Left lung (tissue), 14 donors: ENCODE measurements at places on chromosomes 4 and X. TPM values are rescaled to one million over a fixed set of nuclear protein-coding genes. Genes with fewer than 3 reads are reported as not detected.
A peak's percentile ranks its signal among the peaks of the same experiment; 100 is the strongest.

DNA sequence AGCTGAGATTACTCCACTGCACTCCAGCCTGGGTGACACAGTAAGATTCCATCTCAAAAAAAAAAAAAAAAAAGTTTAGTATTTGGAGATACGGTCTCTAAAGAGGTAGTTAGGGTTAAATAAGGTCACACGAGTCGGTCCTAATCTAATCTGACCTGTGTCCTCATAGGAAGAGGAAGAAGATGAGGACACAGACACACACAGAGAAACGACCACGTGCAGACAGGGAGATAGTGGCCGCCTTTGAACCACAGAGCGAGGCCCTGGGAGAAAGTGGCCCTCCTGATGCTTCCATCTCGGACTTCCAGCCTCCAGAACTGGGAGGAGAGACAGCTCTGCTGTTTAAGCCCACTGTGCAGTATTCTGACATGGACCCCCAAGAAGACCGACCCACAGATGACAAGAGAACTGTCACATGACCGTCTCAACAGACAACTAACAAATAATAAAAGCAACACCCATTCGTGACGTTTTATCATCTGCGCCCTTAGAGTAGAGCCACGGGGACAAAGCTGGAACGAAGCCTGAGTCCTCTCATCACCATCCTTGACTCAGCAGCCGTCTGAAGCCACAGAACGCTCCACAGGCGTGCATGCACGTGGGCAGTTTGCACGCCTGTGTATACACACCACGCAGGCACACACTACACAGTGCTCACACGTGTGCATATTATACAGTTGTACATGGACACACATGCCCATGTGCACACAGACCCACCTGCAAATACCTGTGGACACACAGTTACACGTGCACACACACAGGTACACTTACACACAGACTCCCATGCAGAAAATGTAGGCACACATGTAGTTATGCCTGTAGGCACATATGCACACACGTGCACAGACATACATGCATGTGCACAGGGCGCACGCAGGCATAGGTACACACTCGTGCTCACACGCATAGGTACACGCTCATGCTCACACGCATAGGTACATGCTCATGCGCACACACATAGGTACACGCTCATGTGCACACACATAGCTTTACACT is 51.7 kb downstream of the FAM53A start:
- no peak for DNase-seq

DNA sequence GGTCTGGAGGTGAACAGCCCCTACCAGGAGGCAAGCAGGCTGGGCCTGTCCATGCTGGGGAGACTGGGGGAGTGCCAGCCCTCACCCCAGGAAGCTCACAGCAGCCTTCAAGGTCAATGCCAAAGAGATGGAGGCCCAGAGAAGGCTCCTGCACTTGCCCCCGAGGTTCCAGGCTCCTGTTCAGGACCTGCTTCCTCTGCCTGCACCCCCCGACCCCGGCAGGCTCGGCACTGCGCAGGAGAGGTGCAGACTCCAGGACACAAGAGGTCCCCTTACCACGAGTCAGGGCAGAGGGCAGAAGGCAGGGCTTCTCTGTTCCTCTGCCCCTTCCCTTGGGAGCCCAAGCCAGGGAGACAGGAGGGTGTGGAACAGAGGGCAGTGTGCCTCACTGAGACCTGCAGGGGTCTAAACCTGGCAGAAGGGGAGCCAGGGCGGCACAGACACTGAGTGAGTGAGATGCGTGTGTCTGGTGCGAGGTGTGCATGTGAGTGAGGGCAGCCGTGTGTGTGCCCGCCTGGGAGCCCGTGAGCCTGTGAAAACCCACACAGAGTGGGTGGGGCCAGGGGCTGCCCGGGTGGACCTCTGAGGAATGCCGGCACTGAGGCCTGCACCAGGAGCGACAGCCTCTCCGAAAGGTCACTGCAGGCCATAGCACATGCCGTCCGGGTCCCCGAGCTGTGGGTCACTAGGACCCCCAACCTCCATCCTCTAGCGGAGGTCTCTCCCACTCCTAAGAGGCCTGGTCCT is 30.7 kb upstream of the FGFR3 start:
- DNase-seq: no peak

DNA sequence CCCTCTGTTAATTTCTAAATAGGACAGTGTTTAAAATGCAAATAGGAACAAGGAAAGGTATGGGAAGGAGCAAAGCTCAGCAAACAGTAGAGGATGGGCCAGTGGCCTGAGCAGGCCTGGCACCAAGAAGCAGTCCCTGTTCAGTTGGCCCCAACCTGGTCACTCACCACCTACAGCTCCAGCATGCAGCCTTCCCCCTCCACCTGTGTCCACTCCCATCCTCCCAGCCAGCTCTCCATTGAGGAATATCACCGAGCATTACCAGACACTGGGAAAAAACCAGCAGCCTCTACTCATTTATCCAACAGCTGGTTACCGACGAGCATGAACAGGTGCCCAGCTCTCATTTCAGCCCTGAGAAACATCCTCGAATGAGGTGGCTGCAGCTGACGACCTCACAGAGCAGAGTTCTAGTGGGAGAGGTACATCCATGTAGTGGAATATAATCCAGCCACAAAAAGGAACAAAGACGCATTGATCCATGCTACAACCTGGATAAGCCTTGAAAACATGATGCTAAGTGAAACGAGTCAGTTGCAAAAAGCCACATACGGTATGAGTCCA is 25.6 kb downstream of the CD99L2 start:
- no peak for DNase-seq

DNA sequence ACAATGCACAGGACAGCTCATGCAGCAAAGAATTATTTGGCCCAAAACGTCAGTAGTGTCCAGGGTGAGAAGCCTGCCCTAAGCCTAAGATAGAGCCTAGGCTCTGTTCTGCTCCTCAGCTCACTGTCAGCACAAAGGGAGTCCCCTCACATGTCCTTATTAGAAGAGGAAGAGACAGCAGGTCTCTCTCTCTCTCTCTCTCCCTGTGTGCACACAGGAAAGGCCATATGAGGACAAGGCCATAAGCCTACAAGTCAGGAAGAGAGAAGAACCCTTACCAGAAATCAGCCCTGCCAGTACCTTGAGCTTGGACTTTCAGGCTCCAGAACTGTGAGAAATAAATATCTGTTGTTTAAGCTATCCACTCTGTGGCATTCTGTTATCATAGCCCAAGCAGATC is 20.4 kb downstream of the FAM184B start:
- no peak for DNase-seq

GRCh38 chr4:38231626-38232025 is 271.4 kb downstream of the PTTG2 start:
- DNase-seq: no peak

- no peak for DNase-seq
Measured at GRCh38 chrX:77431227-77431626, 16.0 kb upstream of the FGF16 start.

GRCh38 chrX:40651620-40652223 is 4.4 kb upstream of the CXorf38 start:
- DNase-seq: peak; percentile 63

- no peak for DNase-seq
Measured at GRCh38 chr4:1973218-1973617, 35.6 kb downstream of the NELFA start.

- no peak for DNase-seq
Measured at GRCh38 chr4:5037553-5038551, 13.4 kb upstream of the STK32B start.

DNA sequence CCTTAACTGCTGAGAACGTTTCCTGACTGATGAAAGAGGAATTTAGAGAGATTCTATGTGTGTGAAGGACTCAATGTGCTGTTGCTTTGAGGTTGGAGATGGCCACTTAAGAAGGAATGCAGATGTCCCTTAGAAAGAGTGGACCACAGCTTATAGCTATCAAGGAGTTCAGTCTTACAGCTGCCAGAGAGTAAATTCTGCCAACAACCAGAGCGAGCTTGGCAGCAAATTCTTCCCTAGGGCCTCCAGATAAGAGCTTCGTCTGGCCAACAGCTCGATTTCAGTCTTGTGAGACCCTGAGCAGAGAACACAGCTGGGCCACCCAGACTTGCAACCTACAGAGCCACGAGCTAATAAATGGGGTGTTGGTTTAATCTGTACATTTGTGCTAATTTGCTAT is 21.8 kb downstream of the MID1 start:
- no peak for DNase-seq

DNA sequence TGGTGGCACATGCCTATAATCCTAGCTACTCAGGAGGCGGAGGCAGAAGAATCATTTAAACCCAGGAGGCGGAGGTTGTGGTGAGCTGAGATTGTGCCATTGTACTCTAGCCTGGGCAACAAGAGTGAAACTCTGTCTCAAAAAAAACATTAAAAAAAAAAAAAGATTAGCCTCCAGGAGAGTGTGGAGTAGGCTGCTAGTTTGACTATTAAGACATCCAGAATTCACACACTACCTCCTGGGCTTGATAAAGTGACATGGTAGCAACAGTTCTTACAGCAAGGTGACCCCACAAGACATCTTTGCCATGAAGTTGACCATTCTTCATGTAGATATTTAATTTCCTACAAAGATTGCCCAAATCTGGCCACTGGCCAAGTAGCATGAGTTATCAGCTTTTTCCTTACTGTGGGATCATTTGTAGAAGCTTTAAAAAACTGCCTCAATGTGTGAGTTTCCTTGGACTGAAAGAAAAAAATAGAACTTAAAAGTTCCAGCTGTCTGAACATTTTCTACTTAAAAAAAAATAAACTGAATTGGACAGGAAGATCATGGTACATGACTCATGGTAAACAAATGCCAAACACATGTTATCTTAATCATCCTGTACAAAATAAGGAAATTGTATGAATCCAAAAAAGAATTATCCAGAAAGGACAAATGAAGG is 35.3 kb upstream of the SPRY1 start:
- peak; percentile 28 for DNase-seq

- DNase-seq: peak; percentile 25
Measured at GRCh38 chrX:119118780-119119395, 8.7 kb downstream of the KIAA1210 start.

- no peak for DNase-seq
Measured at GRCh38 chr4:25783126-25783525, 79.7 kb downstream of the SEL1L3 start.

DNA sequence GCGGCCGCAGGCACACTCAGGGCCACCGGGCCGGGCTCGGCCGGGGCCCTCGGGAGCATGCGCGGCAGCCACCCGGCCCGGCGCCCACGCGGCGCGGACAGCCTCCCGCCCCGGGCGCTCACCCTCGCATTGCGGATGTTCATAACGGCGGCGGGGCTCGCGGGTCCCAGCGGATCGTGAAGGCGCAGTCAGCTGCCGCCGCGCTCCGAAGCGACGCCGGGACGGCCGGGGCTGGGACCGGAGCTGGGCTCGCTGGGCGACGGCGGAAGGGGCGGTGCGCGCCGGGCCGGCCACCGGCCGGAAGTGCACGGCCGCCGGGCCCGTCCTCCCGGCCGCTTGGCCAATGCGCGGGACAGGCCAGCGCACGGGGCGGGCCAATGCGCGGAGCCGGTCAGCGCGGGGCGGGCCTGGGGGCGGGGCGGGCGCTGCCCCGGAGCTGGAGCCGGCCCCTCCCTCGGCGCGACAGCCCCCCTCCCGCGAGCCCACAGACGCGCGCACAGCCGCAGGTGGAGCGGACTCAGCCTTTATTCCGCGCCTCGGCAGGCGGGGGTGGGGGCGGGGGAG is at the start of gene NAA10:
Gene NAA10 (minus strand): TSS at position 276 of the 564 bp plus-strand sequence. CDS start 133 bp downstream, at position 143.
- peak; percentile 75 for DNase-seq

GRCh38 chr4:141155586-141155985 is 22.3 kb upstream of the RNF150 start:
- no peak for DNase-seq

DNA sequence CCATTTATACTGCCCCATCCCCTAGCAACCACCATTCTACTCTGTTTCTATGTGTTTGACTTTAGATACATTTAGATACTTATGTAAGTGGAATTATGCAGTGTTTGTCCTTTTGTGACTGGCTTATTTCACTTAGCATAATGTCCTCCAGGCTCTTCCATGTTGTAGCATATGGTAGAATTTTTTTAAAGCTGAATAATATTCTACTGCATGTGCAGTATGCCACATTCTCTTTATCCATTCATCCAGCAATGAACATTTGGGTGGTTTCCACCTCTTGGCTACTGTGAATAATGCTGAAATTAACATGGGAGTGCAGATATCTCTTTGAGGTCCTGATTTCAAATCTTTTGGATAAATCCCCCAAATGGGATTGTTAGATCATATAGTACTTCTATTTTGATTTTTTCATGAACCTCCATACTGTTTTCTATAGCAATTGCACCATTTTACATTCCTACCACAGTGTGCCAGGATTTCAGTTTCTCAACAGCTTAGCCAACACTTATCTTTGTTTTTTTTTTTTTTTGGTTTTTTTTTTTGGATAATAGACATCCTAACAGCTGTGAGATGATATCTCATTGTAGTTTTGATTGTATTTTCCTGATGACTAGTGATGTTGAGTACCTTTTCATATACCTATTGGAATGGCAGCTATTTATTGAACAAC is 105.9 kb upstream of the LNX1 start:
- DNase-seq: no peak

DNA sequence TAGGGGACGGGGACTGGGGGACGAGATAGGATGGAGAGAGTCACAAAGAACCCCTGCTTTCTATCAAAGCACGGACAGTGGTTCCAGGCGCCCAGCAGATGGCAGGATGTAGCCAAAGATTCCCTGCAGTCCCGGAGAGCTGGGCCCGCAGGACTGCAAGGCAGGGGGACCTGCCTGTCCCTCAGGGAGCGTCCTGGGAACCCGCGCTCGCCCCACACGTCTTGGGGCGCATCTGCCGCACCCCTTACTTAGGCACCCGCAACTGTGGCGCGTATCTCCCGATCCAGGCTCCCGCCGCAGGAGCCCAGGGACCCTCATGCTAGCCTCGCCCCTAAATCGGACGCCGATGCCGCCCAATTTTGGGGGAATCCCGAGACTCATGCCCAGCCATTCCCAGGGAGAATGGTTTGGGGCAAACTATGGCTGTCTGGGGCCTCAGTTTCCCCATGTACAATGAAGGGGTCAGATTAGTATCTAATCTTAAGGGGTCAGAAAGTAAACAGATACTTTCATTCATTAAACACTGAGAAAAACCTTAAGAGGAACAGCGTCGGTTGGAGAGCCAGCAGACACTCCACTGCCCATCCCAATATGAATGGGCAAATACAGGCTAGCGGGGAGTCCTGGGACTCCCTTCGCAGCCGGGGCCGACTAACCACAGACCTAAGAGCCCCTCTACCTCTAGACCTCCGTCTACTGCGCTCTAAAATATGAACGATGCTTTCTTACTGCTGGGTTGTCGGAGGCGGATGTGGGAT is 581 bp upstream of the STK32B start:
- peak; percentile 83 for DNase-seq

- DNase-seq: peak; percentile 24
Measured at GRCh38 chr4:159341522-159341921, 238.6 kb downstream of the RAPGEF2 start.

The RHOH gene
- 0.75 TPM for polyA plus RNA-seq

The ARX gene
- polyA plus RNA-seq: 0.10 TPM

The RPS6KA6 gene
- 9.0 TPM for polyA plus RNA-seq

The FREM3 gene
- polyA plus RNA-seq: 7.3 TPM

The BMP3 gene
- 92.0 TPM for polyA plus RNA-seq

The LRIT3 gene
- 0.37 TPM for polyA plus RNA-seq

The GPR173 gene
- 16.1 TPM for polyA plus RNA-seq

The ADGRG2 gene
- 3.1 TPM for polyA plus RNA-seq

The CFAP47 gene
- polyA plus RNA-seq: 5.3 TPM

The DOCK11 gene
- polyA plus RNA-seq: 17.3 TPM

The BEX2 gene
- 27.6 TPM for polyA plus RNA-seq

The SMS gene
- 104 TPM for polyA plus RNA-seq

The HSFX2 gene
- 0.45 TPM for polyA plus RNA-seq
